Activated CD4-positive, alpha-beta T cell treated with anti-CD3 and anti-CD28 coated beads, Interleukin-2, Interleukin-4, amounts not matched to agents 100 ng/mL and 50 ng/mL, durations not matched to agents 16 hours and 8 hours (primary cell): ENCODE measurements at places on chromosomes 2 and 18.

DNA sequence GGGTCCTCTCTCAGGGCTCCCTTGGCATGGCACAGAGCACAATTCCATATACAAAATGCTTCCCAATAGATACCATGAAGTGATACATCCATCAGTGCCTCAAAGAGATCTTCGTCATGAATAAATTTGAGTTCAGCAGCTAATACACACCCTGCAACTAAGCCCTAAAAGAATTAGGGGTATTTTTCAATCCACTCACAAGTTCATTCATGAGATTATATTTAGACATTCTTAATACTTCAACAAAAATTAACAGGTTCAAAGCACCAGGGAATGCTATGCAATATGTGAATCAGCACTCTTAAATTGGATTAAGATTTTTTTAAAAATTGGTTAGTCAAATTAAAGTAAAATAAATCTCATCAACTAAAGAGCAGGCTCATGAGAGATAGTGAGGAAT is 79.7 kb downstream of the PID1 start:
- no peak for DNase-seq

DNA sequence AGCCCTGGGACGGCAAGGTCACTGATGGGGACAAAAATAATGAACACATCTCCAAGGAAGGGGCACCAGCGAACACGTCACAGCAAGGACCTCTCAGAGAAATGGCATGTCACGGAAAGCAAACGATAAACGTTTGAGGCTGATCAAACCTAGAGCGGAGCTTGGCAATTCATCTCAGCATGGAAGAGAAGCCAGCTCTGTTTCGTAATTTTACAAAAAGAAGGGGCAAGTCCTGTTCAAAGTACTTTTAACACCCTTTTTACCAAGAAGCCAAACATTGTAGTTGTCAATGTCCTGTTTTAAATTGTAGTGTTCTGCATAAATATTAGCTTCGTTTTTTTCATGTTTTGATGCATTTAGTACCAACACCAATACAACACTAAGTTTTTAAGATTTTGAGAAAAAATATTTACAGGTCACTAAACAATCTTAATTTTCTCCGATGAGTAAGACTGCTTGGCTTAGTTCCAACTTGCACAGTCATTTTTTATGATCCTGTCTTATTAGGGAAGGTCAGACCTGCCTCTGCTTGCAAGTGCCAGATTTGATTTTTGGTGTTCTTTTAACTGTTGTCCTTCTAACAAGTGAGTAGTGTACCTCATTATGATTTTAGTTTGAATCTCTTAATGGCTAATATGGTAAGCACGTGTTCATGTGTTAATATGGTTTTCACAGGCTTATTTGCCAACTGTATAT is 818.5 kb upstream of the SALL3 start:
- no peak for DNase-seq

GRCh38 chr2:147173189-147173581 is 671.6 kb upstream of the ACVR2A start:
- no peak for DNase-seq

DNA sequence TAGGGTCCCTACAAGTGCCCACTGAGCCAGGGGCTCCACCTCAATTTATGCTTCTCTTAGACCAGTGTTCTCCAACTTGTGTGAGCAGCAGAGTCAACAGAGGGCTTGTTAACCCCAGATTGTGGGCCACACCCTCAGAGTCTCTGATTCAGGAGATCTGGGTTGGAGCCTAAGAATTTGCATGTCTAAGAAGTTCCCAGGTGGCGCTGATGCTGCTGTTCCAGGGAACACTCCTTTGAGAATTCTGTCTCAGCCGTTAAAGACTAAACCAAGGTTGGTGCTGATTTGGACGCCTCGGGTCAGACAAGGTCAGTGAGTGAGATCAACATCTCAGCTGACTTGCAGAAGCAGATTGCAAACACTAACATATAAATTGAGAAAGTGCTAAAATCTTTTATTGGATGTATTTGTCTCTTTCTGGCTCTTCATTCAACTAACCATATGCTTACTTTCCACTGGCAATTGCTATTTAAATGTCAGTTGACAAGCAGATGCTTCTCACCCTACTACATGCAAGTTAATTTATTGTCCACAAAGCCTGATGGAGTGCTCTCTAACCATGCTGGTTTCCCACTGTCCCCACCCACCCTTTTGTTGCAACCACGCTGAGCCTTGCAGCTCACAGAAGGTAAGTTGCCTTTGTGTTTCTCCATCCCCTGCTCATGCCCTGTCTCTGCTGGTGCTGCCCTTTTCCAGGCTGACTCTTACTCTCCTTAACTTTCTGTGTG is 31.5 kb downstream of the LYPD1 start:
- no peak for DNase-seq

GRCh38 chr18:79915161-79916127 is 36.0 kb downstream of the SLC66A2 start:
- no peak for DNase-seq

DNA sequence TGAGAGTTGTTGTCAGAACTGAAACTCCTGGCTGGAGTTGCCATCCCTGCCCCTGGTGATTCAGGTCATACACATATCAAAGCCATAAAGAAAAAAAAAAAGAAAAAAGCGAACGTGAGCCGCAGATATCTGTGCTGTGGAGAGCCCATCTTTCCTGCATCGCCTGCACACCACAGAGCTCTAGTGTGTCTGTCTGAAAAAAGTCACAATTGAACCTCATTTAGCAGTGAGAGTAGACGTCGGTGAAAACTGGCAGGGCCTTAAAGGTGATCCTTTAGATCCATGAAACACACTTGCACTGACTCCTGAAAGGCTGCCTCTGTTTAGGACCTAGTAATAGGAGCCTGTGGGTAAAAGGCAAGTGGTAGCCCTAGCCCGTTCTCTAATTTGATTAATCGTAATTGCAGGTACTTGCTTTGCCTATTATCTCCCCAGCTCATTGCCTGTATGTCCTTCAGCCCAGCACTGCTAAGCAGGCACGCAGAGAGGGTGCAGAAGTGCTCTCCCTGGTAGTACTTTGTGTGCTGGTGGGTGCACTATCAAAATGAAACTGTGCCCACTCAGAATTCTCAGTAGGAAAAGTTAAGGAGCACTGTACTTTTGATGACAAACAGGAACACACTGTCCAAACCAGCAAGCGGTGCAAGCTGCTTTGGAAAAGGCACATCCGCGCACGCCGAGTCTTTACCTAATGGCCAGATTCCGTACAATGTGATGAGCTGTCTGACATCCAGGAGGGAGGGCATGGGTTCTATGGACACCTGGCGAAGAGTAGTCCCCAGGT is 103.5 kb upstream of the ASB18 start:
- DNase-seq, result no peak

DNA sequence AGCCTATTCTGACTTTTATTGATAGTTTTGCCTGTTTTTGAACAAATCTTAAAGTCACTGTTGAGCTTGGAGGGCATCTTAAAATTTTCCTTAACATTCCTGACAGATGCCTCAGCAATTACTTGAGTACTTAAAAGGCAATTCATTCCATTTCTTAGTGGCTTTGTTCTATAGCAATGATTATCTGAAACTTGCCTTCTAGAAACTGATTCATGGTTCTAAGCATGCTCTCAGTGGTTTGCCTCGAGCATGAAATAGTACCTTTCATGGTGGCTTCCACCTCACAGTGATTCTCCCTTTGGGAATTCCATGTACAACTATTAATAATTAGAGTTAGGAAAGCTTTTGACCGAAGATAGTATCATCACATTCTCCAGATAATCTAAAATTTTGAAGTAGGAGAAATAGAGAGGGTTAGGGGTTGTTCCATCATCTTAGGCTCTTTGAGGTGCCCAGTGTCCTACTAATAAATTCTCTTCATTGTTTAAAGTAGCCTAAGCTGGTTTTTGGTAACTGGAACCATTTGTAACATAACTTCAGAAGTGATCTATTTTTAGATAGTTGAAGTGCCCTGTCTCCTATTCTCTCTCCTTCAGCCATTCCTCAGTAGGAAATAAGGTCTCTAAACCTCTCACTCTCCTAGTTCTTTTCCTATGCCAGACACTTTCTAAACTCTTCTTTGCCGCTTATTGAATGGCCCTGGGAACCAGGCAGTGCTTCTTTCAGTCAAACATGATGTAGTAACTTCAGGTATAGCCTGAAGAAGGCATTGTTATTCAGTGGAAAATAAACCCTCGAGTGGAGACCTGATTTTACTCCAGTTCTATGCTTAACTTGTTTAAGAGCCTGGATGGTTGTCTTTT is 156.1 kb downstream of the HAUS1 start:
- no peak for DNase-seq

GRCh38 chr2:129975016-129975774 is 4.3 kb upstream of the RAB6C start:
- DNase-seq, result no peak

DNA sequence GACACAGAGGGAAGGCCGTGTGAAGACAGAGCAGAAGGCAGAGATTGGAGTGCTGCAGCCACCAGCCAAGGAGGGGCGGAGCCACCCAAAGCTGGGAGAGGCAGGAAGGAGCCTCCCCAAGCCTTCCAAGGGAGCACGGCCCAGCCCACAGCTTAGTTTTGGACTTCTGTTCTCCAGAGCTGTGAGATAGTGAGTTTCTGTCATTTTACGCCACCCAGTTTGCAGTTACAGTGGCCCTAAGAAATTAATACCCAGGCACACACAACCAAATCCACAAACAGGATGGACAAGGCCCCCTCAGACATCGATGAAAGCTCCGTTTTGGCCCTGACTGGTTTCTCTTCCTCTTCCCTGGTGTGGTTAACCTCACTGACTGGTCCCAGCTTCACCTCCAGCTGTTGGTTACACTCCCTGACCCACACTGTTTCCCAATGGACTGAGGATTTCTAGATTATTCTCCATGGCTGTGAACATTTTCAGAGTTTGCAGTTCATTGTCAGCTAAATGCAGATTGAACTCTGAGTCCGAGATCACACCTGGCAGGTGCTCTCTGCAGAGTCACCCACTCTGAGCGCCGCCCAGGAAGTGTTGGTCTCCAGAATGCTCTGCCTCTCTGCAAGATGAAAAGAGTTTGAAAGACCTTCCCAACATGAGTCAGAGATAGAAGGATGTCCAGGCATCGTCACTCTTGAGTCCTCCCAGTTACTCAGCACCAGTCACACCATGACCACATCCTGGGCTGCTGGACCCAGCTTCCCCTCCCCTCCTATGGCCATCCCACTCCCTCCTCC is 100.2 kb downstream of the TWIST2 start:
- no peak for DNase-seq

- peak; percentile 30 for DNase-seq
Observed at GRCh38 chr2:49973917-49974368, 819.6 kb upstream of the FSHR start.

- no peak for DNase-seq
Observed at GRCh38 chr2:182228741-182229140, 198.1 kb downstream of the PDE1A start.

GRCh38 chr2:1635823-1636222 is 108.5 kb downstream of the PXDN start:
- no peak for DNase-seq

GRCh38 chr2:185215497-185215896 is 523.1 kb upstream of the FSIP2 start:
- no peak for DNase-seq

- no peak for DNase-seq
Observed at GRCh38 chr2:66813525-66813924, 378.6 kb downstream of the MEIS1 start.

DNA sequence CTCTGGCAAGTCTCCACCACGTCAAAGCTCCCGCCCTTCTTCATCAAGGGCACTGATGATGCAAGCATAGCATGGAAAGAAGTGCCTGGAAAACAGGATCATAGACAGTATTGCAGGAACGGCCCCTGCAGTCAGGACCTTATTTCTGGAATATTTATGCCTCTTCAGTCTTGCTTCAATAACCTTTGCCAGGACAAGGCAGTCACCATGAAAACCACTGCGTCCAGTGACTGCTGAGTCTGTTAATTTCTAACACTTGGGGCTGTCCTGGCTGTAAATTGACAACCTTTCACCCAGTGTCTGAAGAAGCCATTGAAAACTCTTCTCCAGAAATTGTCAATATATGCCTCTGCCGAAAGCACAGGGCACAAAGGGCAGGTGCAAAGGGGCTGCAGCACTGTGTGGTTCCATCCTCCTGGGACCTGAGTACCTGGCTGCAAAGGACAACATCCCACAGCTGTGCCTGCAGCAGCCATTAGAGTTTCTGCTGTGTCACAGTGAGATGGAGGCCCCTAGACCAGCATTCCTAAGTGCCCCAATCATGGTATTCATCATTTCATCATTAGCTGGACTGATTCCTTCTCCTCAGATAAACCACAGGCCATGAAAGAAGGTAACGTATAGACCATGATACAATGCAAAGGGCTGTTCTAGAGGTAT is 819.6 kb downstream of the RNF144A start:
- no peak for DNase-seq

DNA sequence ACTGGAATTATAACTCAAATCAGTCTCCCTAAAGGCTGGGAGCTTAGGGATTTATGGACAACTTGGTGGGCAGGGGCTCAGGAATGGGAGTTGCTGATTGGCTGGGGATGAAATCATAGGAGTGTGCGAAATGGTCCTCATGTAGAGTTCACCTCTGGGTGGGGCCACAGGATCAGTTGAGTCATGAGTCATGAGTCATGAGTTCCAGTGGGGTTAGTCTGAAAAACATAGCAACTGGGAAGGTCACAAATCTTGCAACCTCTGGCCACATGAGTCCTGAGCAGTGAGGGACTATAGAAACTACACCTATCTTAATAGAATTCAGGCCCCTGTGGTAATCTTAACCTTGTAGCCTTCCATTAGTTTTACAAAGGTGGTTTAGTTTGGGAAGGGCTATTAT is 383.3 kb downstream of the RBM43 start:
- DNase-seq, result no peak

- no peak for DNase-seq
Observed at GRCh38 chr2:238890131-238890530, 42.2 kb downstream of the TWIST2 start.

GRCh38 chr2:167049659-167050058 is 161.4 kb downstream of the XIRP2 start:
- no peak for DNase-seq

- DNase-seq, result no peak
Observed at GRCh38 chr18:75696391-75696790, 268.9 kb upstream of the SMIM21 start.
